ENCODE measurements at places on chromosomes 5 and 9.

DNA sequence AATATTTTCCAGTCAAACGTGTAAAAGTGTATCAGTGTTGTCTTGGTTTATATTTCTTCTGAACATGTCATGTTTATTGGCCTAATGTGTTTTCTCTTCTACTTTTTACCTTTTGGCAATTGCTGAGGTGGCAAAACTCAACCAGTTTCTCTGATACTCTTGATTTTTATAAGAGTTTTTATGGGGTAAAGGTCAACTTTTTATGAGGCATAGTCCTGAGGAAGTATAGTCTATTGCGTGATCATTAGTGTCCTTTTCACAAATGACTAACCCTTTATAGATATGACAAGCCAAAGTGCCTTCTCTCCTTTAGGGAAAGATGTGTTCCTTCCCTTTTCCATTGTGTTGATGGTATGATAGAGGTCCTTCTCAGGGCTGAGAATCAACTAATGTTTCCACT is 32.9 kb downstream of the OCLN start:
- DNase-seq, result no peak

DNA sequence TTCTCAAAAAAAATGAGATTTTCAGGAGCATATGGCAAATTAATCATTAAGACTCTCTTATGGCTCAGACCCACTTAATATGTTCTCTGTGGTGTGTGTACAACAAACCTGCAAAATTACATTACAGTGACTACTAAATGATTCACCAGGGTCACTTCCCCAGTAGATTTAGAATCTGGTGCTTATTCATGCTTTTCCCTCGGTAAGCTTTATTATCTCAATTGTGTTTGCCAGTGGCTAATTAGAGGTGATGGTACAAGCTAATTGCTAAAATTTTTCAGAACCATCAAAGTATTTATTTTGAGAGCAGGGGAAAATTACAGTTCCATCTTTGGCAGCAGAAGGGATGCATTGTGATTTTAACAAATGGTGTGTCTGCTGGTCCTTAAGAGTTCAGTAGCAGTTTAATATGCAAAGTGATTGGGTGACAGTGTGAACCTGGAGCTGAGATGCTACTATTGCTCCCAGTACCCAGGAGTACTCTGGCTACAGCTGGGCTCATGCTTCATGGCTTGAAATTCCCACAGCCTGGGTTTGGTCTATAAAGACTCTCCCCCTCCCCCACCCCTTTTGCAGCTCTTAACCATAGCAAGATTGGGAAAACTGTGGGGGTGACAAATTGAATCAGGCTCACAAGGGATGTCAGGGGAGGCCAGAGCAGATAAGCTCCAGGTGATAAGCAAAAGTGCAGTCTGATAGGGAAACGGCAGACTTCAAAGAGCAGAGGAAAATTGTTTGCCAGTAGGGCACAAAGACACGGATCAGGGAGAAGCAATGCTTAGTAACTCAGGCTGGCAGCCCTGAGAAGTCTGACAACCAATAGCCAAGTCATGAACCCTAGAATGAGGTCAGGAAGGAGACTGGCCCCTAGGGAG is 92.8 kb upstream of the RAD23B start:
- DNase-seq, result no peak

DNA sequence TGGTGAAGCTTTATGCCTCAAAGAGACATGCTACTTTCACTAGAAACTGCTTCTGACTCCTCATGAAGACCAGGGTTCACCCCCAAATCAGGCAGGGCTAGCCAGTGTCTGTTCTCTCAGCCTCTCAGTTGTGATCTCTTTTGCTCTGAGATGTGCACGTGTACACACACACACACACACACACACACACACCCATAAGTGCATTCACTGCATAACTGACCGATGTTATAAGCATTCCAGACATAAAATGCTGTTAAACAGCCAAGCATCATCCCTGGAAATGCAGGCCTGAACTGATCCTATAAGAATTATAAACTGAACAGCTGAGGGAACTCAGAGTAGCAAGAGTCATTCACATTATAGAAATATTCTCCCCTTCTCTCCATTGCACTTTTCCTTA is 85.0 kb downstream of the FSTL4 start:
- DNase-seq, result no peak

- no peak for DNase-seq
These were observed 42.6 kb upstream of the SPATA31D4 start for GRCh38 chr9:81885602-81886001.

- DNase-seq, result no peak
These were observed 136.7 kb downstream of the GCNT1 start for GRCh38 chr9:76595645-76596044.

DNA sequence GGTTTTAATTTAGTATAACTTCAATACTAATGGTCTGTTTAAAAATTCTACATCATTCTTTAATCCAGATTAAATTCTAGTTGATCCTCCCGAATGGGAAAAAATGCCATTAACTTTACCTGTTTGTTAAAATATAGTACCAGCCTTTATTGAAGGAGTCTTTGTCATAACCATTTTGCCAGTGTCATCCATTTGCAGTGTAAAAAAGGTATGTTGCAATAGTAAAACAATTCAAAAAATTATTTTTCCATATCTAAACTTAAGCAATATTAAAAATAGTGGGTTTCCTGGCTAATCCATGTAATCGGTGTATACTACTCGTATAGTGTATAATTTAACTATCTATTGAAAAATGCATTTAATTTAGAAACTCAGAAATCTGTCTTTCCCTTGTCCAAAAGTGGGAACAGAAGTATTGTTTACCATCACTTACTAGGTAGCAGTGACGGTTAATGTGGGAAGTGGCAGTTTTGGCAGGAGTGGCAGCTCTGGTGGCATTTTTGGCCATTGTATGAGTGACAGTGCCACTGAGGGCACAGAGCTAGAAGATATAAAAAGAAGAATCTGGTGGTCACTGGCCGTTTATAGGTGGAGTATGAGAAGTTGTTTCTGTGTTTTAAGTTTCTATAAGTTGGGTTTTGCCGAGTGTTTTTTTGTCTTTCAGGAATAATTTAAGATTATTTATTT is 1.9 kb downstream of the AP3S1 start:
- DNase-seq, result no peak

All from GM12891 (cell line).